ENCODE measurements at places on chromosomes 1 and 21. TPM values are rescaled to one million over a fixed set of nuclear protein-coding genes. Genes with fewer than 3 reads are reported as not detected.
A peak's percentile ranks its signal among the peaks of the same experiment; 100 is the strongest.

GRCh38 chr21:32687643-32688345, 40.0 kb downstream of the SYNJ1 start:
- no peak for DNase-seq
- H3K27me3 ChIP-seq, result no peaks in the 10 kb centered on the region
- no peaks in the 10 kb centered on the region for H3K4me1 ChIP-seq
- no peak overlapping the region for H3K27ac ChIP-seq

- DNase-seq, result no peak
- no peaks in the 10 kb centered on the region for H3K27me3 ChIP-seq
- no peaks in the 10 kb centered on the region for H3K36me3 ChIP-seq
- no peak overlapping the region for H3K27ac ChIP-seq
- no peak overlapping the region for H3K4me3 ChIP-seq
These were observed 48.9 kb upstream of the MROH9 start for GRCh38 chr1:170886460-170886859.

GRCh38 chr1:182962554-182963115, 9.7 kb upstream of the SHCBP1L start:
- H3K4me1 ChIP-seq, result peaks cover 8% of the 10 kb centered on the region
- no peaks in the 10 kb centered on the region for H3K36me3 ChIP-seq
- peak; percentile 84 for DNase-seq
- H3K4me3 ChIP-seq, result no peak overlapping the region
- H3K27ac ChIP-seq, result peak overlapping the region; percentile 81

DNA sequence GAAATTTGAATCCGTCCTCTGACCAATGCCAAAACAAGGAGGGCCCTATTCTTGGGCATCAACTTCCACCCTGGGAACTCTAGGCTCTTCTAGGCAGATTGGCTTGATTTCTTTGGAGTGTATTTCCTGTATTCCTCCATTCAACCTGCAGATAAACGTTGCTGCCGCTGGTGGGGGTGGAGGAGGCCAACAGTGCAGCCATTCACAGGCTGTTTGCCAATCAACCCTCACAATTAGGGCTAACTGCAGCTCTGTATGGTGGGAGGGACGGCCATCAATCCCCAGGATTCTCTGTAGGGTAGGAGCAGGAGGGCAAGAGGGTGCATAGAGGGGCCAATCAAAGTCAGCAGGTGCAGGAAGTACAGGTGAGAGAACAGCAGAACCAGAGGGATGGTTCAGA, 273.1 kb upstream of the PROX1 start:
- no peak for DNase-seq
- no peak overlapping the region for H3K4me3 ChIP-seq
- H3K27me3 ChIP-seq, result no peaks in the 10 kb centered on the region
- H3K36me3 ChIP-seq, result no peaks in the 10 kb centered on the region

GRCh38 chr1:37717631-37718030, 25.3 kb downstream of the CDCA8 start:
- H3K27ac ChIP-seq, result no peak overlapping the region
- no peaks in the 10 kb centered on the region for H3K36me3 ChIP-seq
- H3K4me1 ChIP-seq, result peaks cover 4% of the 10 kb centered on the region

DNA sequence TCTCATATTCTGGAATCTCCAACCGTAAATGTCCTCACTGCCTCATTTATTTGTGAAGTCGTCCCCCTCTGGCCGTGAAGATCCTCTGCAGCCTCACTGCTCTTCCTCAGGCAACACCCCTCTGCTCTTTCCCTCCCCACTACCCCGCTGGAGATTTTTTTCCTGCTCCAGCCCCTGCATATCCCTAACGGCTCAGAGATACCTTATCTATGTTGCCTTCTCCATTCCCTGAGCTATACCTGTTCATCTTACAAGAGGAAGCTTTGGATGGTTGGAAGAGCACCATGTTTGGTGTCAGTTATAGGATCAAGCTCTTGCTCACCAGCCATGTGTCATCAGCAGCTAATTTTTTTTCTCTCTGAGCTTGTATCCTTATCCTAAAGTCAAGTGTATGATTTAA, 26.4 kb downstream of the LRRC8B start:
- no peaks in the 10 kb centered on the region for H3K36me3 ChIP-seq
- no peaks in the 10 kb centered on the region for H3K27me3 ChIP-seq
- no peak overlapping the region for H3K4me3 ChIP-seq
- no peak for DNase-seq
- peaks cover 63% of the 10 kb centered on the region for H3K4me1 ChIP-seq

DNA sequence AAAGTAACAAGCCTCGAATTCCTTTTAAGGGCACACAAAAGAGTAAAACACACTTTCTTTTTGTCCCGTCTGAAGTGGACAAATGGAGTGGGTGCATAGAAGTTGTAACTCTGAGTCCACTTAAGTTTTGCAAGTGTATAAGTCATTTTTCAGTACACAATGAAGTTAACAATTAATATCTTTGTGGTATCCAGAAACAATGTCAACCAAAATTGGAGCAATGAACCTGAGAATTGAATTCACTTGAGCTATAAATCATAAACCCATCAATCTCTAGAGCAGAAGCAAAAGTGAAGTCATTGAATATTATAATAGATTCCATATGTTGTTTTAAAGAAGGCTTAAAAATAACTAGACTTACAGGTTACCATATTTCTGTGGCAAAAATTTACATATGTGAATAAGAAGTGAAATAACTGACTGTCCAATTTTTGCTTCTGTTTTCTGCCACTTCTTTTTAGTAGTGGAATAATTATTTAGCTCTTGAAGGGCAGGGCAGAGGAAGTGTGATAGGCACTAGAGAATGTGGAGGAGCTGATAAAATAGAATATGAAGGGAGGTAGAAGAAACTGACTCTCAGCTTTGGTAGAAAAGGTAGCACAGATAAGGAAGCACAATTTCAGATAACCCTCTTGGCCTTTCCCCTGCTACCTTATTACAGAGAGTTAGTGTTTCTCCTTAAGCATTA, 73.9 kb upstream of the RGL1 start:
- no peaks in the 10 kb centered on the region for H3K36me3 ChIP-seq
- no peak overlapping the region for H3K27ac ChIP-seq
- no peaks in the 10 kb centered on the region for H3K27me3 ChIP-seq
- no peak overlapping the region for H3K4me3 ChIP-seq
- no peak for DNase-seq

The MXRA8 gene
- 22.0 TPM for total RNA-seq

- no peaks in the 10 kb centered on the region for H3K36me3 ChIP-seq
- H3K4me3 ChIP-seq, result no peak overlapping the region
- DNase-seq, result no peak
These were observed 43.8 kb upstream of the PRRX1 start for GRCh38 chr1:170620164-170620563.

GRCh38 chr21:44872323-44872648, 1.2 kb downstream of the PTTG1IP start:
- DNase-seq, result no peak
- peak overlapping the region; percentile 87 for H3K4me3 ChIP-seq
- H3K27ac ChIP-seq, result peak overlapping the region; percentile 92
- H3K36me3 ChIP-seq, result no peaks in the 10 kb centered on the region
- no peaks in the 10 kb centered on the region for H3K27me3 ChIP-seq
- H3K4me1 ChIP-seq, result peaks cover 76% of the 10 kb centered on the region

DNA sequence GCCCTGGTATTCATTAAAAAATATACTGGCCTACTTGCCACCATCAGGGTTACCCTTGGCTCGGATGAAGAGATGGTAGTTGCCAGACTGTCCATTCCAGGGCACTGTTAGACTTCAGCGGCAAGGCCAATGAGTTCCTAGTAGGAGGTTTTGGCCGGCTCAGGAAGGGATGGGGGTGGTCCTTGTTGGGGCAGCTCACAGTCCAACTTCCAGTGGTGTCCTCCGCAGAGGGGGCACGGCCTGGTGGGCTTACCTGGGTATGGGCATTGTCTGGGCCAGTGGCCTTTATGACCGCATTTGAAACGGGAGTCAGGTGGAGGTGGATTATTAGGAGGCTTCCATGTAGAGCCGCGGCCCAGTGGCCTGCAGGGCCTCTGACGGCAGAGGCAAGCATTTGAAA, 139.1 kb upstream of the ETV3 start:
- DNase-seq, result no peak
- H3K27ac ChIP-seq, result no peak overlapping the region
- H3K27me3 ChIP-seq, result peaks cover 8% of the 10 kb centered on the region
- no peaks in the 10 kb centered on the region for H3K36me3 ChIP-seq
- H3K4me1 ChIP-seq, result no peaks in the 10 kb centered on the region

The SEC16B gene
- 2.1 TPM for total RNA-seq

DNA sequence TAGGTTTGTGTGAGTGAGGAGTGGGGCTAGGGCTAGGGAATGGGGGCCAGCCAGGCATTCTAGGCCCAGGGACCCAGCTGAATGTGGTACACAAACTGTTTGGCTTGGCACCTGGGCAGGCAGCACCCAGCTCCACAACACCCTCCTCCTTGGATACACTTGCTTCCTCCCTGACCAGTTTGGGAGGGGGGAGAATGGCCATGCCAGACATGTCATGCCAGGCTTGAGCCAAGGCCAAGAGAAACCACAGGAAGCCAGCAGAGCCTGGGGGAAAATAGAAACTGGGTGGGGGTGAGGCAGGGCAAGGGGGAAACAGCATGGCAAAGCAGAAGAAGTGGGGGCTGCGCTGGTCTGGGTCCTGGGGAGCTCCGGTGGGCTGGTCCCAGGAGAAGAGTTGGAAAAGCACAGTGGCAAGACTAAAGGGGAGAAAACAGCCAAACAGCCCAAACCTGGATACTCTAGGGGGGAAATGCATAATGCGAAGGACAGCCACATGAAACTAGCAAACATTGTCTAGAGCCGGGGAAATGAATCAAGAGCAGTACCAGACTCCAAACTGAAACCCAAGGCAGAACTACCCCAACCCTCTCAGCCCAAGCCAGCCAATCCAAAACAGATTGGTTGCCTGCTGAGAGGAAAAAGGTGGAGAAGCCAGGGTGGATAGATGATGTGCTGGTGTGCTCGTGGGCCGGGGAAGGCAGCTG, 47.9 kb downstream of the LGR6 start:
- no peaks in the 10 kb centered on the region for H3K36me3 ChIP-seq
- no peak overlapping the region for H3K4me3 ChIP-seq
- peaks cover 6% of the 10 kb centered on the region for H3K4me1 ChIP-seq
- peaks cover 12% of the 10 kb centered on the region for H3K27me3 ChIP-seq

The C1orf21 gene
- total RNA-seq, result 77.0 TPM

The WNT4 gene
- 21.3 TPM for total RNA-seq

GRCh38 chr1:44154049-44154448, 12.6 kb upstream of the KLF18 start:
- no peak for DNase-seq
- H3K27ac ChIP-seq, result no peak overlapping the region
- no peaks in the 10 kb centered on the region for H3K36me3 ChIP-seq
- H3K27me3 ChIP-seq, result peaks cover 6% of the 10 kb centered on the region
- H3K4me3 ChIP-seq, result no peak overlapping the region

- no peaks in the 10 kb centered on the region for H3K27me3 ChIP-seq
- H3K27ac ChIP-seq, result no peak overlapping the region
- no peaks in the 10 kb centered on the region for H3K4me1 ChIP-seq
These were observed 9.6 kb upstream of the POU2F1 start for GRCh38 chr1:167210966-167211674.

GRCh38 chr1:16153999-16154673, 1.7 kb downstream of the EPHA2 start:
- peak overlapping the region; percentile 94 for H3K27ac ChIP-seq
- no peak for DNase-seq
- H3K4me3 ChIP-seq, result peak overlapping the region; percentile 84
- peaks cover 86% of the 10 kb centered on the region for H3K4me1 ChIP-seq

DNA sequence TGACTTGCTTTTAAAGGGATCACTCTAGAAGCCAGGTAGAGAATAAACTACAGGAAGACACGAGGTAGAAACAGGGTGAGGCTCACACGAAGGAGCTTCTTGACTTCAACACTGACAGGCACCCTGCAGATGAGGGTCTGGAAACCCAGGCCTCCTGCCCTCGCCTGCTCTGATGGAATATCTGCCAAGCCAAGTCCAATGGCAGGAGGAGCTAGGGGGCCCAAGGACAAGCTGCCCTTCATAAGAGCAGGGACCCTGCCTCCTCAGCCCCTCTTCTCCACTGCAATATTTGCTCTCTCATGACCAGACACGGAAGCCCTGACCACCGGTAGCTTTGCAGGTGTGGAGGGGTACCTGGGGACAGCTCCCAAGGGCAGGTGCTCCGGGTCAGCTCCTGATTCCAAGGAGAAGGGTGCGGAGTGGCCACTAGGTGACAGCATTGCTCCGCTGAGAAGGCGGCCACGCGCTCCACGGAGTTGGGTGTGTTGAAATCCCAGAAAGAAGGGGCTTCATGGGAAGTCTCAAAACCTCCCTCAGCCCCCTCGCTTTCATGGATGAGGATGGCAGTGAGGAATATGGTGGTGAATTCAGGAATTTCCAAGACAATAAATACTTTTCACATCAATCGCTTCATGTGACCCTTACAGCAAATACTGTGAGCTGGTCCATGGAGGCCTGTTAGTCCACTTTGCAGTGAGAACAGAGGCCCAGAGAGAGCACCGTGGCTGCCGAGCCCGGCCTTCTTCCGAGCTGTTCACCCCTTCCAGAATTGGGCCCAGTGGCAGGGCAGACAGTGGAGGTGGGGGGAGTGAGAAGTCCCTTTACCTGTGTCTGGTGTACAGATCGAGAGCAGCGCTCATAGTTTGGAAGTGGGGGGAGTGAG, 33.2 kb upstream of the PAX7 start:
- DNase-seq, result no peak
- peaks cover 5% of the 10 kb centered on the region for H3K4me1 ChIP-seq
- H3K36me3 ChIP-seq, result no peaks in the 10 kb centered on the region
- no peak overlapping the region for H3K4me3 ChIP-seq
- no peak overlapping the region for H3K27ac ChIP-seq

DNA sequence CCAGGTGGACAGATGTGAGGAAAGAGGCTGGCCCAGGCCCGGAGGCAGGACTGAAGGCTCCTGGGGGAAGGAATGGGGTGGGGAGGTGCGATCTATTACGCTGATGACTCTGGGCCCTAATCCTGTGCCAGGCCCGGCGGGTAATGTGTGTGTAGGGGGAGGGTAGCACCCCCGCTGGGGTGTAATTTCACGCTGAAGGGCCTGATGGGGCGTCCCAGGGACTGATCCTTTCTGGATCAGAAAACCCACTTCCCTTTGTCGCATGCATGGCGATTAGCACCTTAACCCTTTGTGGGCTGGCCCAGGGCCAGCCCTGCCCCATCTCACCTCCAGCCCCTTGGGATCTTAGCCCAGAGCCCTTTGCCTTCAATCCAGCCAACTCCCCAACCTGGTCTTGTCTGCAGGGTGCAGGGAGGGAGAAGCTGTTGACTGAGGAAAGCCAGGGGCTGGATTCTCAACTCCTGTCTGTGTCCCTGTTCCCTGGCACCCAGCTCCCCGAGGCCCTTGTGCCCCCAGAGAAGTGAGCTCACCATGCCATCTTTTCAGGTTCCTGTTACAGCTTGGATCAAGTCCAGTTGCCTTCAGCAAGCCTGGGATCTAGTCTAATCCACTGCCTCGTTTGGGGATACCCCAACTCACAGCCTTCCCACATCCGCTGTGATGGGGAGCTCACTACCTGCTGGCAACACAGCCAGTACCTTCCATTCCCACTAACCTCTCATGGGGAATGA, 26.0 kb downstream of the KNCN start:
- peaks cover 21% of the 10 kb centered on the region for H3K27me3 ChIP-seq
- H3K4me1 ChIP-seq, result peaks cover 35% of the 10 kb centered on the region
- no peak overlapping the region for H3K4me3 ChIP-seq

The CELA3A gene
- total RNA-seq, result not detected

DNA sequence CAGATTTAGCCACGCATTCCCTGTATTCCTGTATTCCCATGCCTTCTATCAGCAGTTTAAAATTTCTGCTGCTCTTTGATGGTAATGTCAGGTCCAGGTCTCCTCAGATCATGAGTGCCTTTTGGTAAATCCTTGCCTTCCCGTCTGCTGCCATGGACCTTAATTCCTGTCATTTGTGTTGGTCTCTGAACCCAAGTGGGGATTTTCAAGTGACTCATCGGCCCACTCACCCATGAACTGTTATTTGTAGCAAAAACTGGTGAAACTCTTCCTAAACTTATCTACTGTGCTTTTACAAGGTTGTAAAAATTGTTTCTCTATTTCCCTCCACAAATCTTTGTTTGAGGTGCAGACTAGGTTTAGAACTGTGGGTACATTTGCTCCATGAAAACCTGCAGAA, 47.4 kb downstream of the ACTN2 start:
- DNase-seq, result no peak
- no peaks in the 10 kb centered on the region for H3K27me3 ChIP-seq
- no peak overlapping the region for H3K27ac ChIP-seq
- H3K4me1 ChIP-seq, result no peaks in the 10 kb centered on the region
